ENCODE measurements at places on chromosomes 5 and 9.

DNA sequence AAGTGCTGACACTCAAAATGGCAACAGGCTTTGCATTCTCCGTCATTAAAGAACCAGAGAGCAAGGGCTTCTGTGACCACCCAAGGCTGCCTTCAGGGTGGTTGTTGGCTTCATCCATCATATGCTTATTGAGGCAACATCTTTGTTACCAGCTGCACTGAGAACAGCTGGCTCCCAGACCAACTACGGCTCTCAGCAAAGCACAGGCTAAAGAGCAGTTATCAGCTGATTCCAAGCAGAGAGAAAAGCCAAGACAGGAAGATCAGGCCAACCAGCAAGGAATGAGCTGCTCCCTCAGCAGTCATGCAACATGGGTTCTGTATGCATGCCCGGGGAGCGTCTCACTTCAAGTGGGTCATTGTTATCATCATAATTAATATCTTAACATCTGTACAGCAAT lies 358.9 kb downstream of the ACTL7B start:
- no peaks in the 10 kb centered on the region for H3K27me3 ChIP-seq
- H3K4me3 ChIP-seq = no peak overlapping the region
- no peaks in the 10 kb centered on the region for H3K4me1 ChIP-seq

DNA sequence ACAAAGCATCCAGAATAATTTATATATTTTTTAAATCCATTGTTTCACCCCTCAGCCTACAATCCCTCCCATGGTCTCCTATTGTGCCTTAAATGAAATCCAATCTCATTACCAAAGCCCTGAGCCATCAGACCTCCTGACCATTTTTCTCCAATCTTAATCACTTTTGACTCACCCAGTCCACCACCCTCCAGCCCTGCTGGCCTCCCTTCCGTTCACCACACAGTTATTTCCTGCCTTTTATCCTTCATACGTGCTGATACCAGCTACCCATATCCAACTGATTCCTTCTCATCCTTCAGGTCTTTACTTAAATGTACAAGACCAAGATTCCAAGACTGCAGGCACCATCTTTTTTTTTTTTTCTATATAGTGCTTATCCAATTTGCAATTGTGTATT lies 1026.7 kb upstream of the DMAC1 start:
- DNase-seq = no peak
- H3K36me3 ChIP-seq = no peaks in the 10 kb centered on the region
- H3K4me1 ChIP-seq = no peaks in the 10 kb centered on the region
- no peak overlapping the region for H3K27ac ChIP-seq

- H3K27me3 ChIP-seq = no peaks in the 10 kb centered on the region
- no peaks in the 10 kb centered on the region for H3K4me1 ChIP-seq
- H3K36me3 ChIP-seq = no peaks in the 10 kb centered on the region
- peak; percentile 16 for DNase-seq
- no peak overlapping the region for H3K4me3 ChIP-seq
Observed at GRCh38 chr9:90053027-90053426, 448.2 kb downstream of the GADD45G start.

DNA sequence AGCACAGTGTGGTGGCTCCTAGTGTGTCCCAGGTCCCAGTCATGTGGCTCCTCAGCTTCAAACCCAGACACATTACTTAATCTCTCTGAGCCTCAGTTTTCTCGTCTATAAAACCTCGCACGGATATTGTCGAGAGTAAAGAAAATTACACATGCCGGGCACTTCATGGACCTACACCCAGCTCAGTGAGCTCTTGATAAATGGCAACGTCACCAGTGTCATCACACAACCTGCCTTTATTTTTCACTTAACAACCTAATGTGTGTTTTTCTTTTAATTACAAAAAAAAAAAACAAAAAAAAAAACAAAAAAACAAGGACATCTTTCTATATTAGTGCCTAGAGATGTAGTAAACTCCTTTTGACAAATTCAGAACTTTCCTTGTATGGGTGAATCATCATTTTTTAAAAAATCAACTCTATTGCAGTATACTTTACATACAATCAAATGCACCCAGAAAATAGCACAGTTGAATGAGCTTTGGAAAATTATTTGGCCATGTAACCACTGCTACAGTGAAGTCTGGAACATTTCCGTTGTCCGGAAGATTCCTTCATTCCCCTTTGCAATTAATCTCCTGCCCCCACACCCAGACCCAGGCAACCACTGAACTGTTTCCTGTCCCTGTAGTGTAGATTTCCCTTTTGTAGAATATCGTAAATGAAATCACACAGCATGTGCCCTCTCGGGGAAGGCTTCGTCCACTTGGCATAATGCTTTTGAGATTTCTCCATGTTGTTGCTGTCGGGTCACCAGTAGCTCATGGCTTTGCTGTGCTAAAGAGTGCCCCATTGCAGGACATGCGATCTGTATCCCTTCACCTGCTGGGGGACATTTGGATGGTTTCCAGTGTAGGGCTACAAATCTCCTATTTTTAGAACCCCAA lies 100.4 kb upstream of the LARP1 start:
- peaks cover 25% of the 10 kb centered on the region for H3K4me1 ChIP-seq
- H3K27me3 ChIP-seq = no peaks in the 10 kb centered on the region
- no peak overlapping the region for H3K4me3 ChIP-seq
- no peaks in the 10 kb centered on the region for H3K36me3 ChIP-seq

DNA sequence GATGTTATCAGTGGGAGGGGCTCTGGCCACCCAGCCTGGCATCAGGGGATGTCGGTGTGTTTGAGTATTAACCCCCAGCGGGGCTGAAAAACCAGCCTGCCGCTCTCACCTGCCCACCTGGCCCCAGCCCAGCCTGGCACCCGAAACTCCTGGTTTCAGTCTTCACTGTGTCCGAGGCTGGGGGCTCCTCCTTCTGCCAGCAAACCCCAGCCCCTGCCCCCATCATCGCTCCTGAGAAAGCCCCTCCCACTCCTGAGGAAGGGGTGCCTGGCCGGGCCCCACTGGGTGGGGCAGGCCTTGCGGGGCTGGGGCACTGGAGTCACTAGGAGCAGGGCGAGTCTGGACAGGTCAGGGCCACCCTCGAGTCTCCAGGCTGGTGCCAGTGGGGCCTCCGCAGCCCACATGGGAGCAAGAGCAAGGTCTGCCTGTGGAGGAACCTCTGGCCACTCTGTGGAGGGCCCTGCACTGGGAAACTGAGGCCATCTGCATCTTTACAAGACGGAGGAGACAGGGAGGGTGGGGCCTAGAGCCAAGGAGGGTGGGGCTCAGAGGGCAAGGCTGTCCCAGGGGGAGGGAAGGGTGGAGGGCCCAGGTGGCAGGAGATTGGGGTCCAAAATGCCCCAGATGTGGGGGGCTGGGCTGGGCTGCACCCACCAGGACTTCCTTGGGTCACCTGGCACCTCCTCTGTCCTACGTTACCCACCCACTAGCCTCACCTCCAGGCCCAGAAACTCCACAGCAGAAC lies 51.5 kb upstream of the NOTCH1 start:
- H3K4me1 ChIP-seq = no peaks in the 10 kb centered on the region
- H3K36me3 ChIP-seq = no peaks in the 10 kb centered on the region
- DNase-seq = no peak
- H3K4me3 ChIP-seq = no peak overlapping the region
- peaks cover 30% of the 10 kb centered on the region for H3K27me3 ChIP-seq

GRCh38 chr9:96556701-96557461 lies 62.8 kb downstream of the CDC14B start:
- no peak for DNase-seq
- H3K4me3 ChIP-seq = no peak overlapping the region
- H3K4me1 ChIP-seq = no peaks in the 10 kb centered on the region
- H3K27me3 ChIP-seq = peaks cover 6% of the 10 kb centered on the region
- no peaks in the 10 kb centered on the region for H3K36me3 ChIP-seq

GRCh38 chr9:24498632-24499031 lies 47.1 kb downstream of the IZUMO3 start:
- H3K4me3 ChIP-seq = no peak overlapping the region
- no peak for DNase-seq
- no peaks in the 10 kb centered on the region for H3K27me3 ChIP-seq
- H3K36me3 ChIP-seq = no peaks in the 10 kb centered on the region
- H3K4me1 ChIP-seq = no peaks in the 10 kb centered on the region

GRCh38 chr9:2228132-2228531 lies 213.0 kb downstream of the SMARCA2 start:
- no peak overlapping the region for H3K27ac ChIP-seq
- no peaks in the 10 kb centered on the region for H3K27me3 ChIP-seq
- H3K4me1 ChIP-seq = no peaks in the 10 kb centered on the region
- DNase-seq = peak; percentile 11
- H3K4me3 ChIP-seq = no peak overlapping the region
- H3K36me3 ChIP-seq = no peaks in the 10 kb centered on the region

Measured in K562 (cell line).